ENCODE measurements at places on chromosomes 7 and 10.
A peak's percentile ranks its signal among the peaks of the same experiment; 100 is the strongest.

- peak; percentile 37 for DNase-seq
Observed at GRCh38 chr10:35306852-35307251, 29.5 kb upstream of the CCNY start.

- no peak for DNase-seq
Observed at GRCh38 chr7:43491123-43491522, 91.8 kb upstream of the STK17A start.

GRCh38 chr7:139490130-139490529 is 6.7 kb upstream of the KLRG2 start:
- peak; percentile 85 for DNase-seq

DNA sequence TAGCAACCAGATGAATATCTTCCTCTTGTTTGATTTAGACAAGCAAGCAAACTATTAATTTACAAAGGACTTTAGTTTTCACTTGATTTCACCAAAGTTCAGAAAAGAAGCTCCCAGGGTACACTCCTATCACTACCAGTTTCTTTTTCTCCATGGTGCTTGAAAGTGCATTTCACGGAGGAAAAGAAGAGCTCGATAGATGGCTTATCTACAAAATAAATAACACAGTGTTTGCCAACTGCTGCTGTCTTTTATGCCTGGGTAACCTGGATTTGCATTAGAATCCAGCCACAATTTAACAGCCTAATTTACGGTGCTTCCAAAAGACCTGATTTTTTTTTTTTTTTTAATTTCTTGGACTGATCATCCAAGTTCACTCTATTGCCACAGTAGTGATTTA is 275.7 kb downstream of the GPR37 start:
- no peak for DNase-seq

DNA sequence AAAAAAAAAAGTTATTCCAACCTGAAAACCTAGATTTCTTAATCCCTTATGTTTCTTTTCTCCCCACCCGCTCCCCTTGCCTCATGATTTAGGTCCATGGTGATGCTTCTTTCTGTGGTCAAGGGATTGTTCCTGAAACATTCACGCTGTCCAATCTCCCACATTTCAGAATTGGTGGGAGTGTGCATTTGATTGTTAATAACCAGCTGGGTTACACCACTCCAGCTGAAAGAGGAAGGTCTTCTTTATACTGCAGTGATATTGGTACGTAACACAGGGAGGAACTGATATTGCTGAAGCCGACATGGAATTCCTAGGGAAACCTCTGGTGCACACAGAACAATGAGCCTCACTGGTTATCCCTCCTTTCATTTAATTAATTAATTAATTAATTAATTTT is 22.7 kb downstream of the DHTKD1 start:
- no peak for DNase-seq

DNA sequence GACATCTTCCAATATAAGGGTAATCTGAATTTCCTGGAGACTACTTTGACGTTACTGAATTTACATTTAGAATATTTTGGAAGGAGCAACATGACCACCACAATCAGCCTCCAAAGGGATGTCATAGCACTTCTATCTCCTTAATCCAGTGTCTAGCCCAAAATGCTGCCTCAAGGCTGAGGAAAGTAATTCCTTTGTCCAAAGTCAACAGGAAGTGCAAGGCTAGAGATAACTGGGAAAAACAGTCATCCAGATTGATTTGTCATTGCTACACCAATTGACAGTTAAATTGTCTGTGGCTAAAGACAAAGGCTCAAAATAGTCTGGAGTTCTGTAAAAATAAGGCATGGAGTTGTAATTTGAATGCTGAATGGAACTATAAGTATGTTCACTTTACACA is 3.9 kb upstream of the TFPI2 start:
- no peak for DNase-seq

DNA sequence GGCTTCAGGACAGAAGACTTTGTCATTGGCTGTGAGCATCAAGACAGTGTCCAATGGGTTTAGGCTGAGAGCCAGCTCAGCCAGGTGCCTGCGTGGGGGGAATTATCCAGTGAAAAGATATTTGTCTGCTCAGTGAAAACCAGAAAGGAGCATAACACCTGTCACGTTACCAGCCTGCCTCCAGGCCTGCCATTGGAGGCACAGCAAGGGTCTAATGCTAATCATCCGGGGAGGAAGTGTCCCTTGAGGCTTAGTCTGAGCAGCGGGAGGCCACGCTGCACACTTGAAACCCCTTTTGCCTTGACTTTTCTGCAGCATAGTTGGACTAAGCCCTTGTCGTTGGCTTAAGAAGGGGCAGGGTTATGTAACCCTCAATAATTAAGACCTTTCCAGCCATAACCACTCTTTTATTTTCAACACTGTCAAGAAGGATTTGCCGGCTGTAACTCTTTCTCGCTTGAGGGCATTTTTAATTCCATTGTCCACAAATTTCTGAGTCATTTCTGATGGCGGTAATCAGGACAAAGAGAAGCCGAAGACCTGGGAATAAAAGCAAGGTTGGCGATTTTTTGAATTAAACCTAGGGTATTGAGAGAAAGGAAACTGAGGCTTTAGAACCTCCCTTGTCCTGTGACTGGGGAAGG is 639.6 kb upstream of the FOXK1 start:
- DNase-seq = peak; percentile 90

DNA sequence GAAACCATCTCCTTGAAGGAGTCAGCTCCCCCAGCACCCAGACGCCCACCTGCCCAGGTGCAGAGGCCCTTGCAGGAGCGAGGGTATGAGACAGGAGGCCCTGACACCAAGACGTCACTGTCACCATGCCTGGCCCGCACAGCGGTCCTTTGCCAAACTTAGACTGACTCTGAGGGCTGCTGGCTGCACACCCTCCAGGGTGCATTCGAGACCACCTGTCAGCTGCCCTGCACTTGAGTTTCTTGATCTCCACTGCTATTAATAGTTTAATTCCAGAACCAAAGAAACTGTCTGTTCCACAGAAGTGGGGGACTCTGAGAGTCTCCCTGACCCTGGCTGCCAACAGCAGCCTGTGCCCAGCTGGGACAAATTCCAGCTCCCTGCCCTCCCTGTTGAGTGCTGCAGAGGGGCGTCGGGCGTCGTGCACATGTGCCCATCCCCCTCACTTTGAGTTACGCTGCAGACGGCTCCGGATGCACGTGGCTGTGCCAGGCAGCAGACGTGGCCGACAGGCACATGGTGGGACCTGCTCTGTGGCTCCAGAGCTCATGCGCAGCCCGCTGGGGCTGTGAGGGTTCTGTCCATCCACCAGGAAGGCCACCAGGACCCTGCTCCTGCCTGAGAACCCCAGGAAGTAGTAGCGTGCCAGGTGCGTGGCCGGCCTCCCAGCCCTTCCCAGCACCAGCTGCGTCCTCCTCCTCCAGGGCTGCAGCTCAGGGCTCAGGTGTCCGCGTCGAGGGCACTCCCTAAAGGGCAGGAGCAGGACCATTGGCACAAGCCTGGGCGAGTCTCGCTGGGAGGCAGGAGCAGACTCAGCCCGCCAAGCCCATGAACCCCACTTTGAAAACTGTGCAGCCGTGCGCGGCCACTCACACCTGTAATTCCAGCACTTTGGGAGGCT is 24.8 kb downstream of the ELFN1 start:
- DNase-seq = no peak

DNA sequence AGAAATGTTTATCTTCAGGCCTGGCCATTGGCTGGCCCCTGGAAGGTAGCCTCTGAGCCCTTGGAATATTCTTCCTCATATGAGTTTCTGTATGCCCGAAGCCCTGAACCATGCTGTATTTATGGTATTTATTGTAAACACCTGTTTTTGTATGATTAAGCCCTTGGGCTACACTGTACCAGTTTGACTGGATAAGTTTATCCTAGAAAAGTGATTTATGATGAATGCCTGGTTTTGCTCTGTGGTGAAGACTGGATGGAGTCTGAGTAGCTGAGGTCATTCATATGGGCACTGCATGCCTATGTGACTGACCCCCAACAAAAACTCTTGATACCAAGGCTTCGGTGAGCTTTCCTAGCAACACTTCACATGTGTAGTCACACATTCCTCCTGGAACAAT is 66.7 kb downstream of the CASD1 start:
- no peak for DNase-seq

DNA sequence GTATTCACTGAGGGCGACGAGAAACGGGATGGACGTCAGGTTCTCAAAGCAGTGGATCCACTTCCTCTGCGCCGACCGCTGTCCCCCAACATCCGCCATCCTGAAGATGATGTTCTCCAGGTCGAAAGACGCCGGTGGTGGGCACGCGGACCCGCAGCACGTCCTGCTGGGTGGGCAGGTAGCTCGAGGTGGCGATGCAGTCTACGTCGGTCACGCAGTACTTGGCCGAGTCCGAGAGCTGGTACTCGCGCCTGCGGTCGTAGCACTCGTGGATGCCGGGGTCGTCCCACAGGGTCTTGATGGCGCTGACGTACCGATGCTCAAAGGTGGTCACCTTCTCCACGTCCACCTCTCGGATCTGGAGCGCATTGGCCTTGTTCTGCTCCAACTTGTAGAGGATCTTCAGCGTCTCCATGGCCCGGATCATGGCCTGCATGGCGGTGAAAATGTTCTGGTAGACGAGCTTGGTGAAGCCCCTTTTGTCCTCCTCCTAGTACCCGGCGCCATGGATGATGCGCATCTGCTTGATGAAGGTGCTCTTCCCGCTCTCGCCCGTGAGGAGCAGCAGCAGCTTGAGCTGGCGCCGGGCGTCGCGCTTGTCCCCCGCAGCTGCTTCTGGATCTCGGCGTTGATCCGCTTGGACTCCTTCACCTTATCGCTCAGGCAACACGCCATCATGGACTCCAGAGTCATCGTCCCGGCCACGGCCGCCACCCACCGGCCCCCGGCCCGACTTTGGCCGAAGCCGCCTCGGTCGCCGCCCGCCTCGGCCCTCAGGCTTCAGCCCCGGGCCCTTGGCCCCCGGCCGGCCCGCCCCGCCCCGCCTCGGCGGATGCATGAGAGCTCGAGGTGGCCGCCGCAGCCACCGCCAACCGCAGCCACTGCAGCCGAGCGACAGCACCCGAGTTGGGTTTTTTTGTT is 122.9 kb upstream of the KCTD7 start:
- DNase-seq = peak; percentile 35

- DNase-seq = no peak
Observed at GRCh38 chr7:28293527-28293835, 112.9 kb upstream of the JAZF1 start.

- DNase-seq = no peak
Observed at GRCh38 chr7:108010377-108010776, 7.4 kb upstream of the LAMB1 start.

GRCh38 chr10:1316809-1317143 is 260.6 kb downstream of the WDR37 start:
- DNase-seq = no peak

GRCh38 chr10:21954690-21955089 is 48.8 kb downstream of the DNAJC1 start:
- DNase-seq = no peak

- no peak for DNase-seq
Observed at GRCh38 chr7:158108646-158109293, 478.9 kb downstream of the PTPRN2 start.

- no peak for DNase-seq
Observed at GRCh38 chr10:117746541-117747448, 204.2 kb downstream of the EMX2 start.

DNA sequence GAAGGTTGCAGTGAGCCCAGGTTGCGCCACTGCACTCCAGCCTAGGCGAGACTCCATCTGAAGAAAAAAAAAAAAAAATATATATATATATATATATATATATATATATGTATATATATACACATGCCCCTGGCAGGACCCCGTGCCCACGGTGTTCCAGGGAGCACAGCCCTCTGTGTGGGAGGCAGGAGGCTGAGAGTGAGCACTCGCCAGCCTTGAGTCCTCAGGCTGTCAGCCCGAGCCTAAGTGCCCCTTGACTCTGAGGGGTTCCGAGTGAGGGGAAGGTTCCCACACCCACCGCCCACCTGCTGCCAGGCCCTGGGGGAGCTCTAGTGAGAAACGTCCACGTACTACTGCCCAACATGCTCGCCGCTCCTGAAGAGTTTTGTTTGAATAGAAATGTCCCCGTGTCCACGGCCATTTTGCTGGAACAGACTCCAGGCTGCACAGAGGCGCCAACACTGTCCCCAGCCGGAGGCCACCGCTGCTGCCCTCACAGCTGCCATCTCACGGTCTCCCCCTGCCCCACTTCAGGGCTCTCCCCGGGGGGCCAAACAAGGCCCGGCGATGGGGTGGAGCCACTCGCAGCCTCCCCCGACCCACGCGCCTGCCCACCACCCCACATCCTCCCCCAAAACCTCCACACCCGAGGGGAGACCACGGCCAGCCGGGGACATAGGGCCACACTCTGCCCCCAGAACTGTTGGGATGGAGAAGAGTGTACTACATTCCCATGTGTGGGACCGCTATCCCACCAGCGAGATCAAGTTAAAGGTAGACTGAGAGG is 62.8 kb upstream of the EBF3 start:
- no peak for DNase-seq

DNA sequence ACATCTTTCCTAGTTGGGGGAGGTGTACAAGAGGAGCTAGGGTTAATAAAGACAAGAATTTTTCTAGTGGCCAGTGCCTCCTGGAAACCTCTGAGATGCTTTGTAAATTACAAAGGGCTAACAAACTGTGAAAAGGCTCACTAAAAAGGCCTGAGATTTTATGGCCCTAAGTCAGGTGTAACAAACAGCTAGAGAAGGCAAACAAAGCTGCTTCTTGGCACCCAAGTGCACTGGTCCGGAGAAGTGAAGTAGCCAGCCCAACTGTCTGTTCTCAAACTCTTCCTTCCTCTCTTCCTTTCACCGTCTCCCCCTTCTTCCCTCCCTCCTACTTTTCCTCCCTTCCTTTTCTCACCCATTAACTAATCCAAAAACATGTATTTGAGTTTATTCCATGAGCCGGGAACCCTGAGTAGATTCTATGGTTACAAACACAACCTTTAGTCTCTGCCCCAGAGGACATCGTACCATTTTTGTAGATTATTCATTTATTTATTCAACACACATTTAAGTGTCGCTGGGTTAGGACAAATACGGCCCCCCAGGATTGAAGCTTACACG is 143.4 kb upstream of the PCGF5 start:
- no peak for DNase-seq

DNA sequence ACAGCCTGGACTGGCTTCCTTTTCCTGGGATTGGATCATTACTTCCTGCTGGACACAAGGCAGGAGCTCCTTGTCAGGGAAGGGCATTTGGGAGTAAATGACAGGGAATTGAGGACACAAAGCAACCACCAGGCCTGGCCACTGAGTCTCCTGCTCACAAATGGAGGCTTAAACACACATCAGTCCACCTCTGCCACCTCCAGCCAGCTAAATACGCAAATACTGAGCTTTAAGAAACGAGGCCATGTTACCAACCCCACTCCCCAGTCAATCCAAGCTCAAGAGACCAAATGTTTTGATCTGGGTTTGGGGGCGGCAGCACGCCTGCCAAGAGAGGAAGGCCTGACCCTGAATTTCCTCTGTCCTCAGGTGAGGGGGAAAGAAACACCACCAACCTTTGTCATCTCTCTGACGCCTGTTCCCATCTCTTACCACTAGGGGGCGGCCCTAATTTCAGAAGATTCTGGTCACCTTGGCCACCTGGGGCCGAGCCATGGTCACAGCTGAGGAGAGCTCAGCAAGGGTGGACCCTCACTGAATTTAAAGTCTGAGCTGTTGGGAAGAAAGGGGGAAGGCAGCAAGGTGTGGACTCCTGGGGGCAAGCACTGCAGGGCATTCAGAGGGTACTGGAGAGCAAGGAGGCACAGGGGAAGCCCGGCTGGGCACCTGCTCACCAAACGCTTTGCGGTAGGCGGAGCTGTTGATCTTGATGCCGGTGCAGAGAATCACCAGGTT is 16.5 kb downstream of the AIFM2 start:
- DNase-seq = no peak

- no peak for DNase-seq
Observed at GRCh38 chr10:93775356-93775755, 17.6 kb downstream of the LGI1 start.

- no peak for DNase-seq
Observed at GRCh38 chr7:46201961-46202360, 280.9 kb upstream of the IGFBP3 start.

- DNase-seq = no peak
Observed at GRCh38 chr7:50730446-50731400, 52.0 kb downstream of the GRB10 start.

Measured in NCI-H2171 treated with DMSO at 0.1 percent for 48 hours (cell line).